ENCODE measurements at places on chromosomes 4 and X. TPM values are rescaled to one million over a fixed set of nuclear protein-coding genes. Genes with fewer than 3 reads are reported as not detected.

GRCh38 chr4:7808752-7809151 is 130.9 kb downstream of the AFAP1 start:
- DNase-seq, result no peak

DNA sequence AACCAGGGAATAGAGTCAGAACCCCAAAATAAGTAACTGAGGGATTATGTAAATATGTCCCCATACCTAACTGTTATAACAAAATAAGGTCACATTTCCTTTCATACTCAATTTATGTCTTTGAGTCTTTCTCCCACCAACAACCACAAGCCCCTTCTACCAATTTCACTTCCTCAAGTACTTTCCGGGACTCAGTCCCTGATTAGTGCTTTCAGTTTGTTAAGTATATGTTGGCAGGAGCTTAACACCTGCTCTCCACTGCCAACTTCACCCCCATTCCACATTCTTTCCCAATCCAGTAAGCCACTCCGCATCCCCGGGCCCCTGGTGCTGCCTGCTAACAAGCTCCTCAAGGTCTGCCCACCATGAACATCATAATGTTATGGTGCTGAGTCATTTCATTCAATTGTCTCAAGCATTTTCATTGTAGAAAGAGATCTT is 71.3 kb upstream of the SPRY1 start:
- no peak for DNase-seq

The REELD1 gene
- not detected for total RNA-seq

The PTCHD1 gene
- 8.6 TPM for total RNA-seq

- DNase-seq, result no peak
These were observed 105.6 kb downstream of the CBLL2 start for GRCh38 chrX:22378296-22378695.

The PARM1 gene
- total RNA-seq, result 7.3 TPM

- DNase-seq, result no peak
These were observed 1.5 kb downstream of the ASMTL start for GRCh38 chrX:1451251-1451660.

DNA sequence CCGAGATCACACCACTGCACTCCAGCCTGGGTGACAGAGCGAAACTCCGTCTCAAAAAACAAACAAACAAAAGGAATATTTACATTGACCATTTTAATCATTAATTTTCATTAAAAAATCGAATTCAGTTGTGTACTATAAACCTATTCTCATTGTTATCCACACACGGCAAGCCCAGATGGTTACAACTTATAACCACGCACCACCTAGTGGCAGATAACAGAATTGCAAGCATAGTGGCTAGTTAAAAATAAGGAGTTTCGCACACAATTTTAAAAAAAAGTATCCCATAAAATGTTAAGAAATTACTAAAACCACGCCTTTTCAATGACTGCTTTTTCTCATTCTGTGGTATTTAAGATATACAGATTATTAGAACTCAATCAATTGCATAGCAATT is 25.4 kb downstream of the MBNL3 start:
- no peak for DNase-seq

GRCh38 chr4:186078981-186079638 is 10.2 kb downstream of the TLR3 start:
- DNase-seq, result no peak

GRCh38 chrX:76253432-76253831 is 80.6 kb downstream of the PBDC1 start:
- peak; percentile 10 for DNase-seq

DNA sequence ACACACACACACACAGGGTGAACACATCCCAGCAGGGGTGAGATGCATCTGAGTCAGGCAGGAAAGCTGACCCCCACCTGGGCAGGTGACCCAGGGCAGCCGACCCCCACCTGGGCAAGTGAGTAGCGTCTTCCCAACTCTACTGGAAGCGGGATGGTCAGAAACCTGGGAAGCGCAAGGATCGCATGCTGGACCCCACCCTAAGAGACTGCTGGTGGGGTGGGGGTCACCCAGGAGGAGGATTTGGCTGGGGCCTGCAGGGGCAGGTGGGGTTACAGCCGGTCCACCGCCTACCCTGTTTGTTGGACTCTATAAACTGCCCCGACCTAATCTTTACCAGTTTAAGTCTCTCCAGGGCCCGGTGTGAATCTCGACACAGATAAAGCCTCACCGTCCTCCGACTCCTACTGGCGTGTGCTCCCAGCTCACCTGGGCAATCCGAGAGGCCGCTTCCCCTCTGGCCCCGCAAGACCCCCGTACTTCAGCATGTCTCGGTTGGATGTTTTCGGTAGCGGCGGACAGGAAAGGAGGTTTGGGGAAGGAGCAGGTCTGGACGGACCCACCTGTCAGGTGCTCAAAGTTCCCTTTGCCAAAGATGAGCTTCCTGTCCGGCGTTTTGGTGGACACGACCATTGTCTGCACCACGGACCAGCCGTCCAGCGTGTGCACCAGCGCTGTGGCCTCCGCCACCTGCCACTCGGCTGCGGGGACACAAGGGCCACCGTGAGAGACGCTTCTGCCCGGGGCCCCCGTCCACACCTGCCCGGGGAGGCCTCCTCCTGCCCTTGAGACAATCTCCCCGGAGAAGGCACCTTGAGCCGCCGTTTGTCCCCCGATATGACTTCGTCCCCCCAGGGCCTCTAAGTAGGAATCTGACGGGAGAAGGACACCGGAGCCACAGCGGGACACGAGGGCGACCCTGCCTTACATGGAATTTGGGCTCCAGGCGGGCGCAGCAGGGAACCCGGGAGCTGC is 2.0 kb downstream of the GTPBP6 start:
- no peak for DNase-seq

GRCh38 chrX:73289039-73289438 is 74.4 kb upstream of the NAP1L2 start:
- DNase-seq, result no peak

The SHROOM4 gene
- 1.6 TPM for total RNA-seq

DNA sequence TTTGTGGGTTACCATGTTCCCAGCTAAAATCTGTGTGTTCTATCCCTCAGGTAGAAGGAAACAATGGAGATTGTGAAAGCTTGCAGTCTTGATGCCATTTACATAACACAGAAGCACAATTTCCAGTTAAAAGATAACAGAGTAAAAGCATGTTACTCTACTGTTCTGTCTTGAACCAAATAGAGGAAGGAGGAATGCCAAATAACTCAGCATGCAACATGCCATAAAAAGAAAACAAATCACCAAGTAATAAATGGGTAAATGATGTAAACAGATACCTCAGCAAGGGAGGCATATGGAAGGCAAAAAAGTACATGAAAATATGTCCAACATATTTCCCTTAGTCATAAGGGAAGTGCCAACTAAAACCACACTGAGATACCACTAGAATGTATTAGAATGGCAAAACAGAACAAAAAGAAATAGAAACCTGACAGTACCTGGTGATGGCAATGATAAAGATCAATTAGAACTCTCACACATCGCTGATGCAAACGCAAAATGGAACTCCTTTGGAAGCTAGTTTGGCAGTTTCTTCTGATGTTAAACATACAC is 502.6 kb upstream of the HS3ST1 start:
- no peak for DNase-seq

The FOXR2 gene
- total RNA-seq, result under 0.01 TPM

The UNC5C gene
- 14.3 TPM for total RNA-seq

DNA sequence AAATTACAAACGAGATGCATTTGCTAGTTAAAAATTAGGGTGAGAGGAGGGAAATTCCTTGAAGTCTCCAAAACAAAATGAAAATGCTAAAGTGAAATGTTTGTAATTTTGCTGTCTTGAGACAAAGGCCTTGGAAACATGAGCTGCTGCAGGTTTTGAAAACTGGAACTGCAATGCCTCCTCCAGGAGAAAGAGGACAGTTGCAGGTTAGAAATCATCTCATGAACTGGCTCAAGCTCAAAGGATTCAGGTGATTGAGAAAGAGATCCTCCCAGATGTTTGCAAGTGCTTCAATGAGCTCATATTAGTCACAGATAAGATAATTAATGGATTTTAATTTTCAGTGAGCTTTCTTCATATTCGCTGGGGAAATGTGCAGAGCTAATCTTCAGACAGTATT is 32.4 kb downstream of the SMPX start:
- no peak for DNase-seq

- no peak for DNase-seq
These were observed 155.8 kb downstream of the PPARGC1A start for GRCh38 chr4:23734000-23734399.

DNA sequence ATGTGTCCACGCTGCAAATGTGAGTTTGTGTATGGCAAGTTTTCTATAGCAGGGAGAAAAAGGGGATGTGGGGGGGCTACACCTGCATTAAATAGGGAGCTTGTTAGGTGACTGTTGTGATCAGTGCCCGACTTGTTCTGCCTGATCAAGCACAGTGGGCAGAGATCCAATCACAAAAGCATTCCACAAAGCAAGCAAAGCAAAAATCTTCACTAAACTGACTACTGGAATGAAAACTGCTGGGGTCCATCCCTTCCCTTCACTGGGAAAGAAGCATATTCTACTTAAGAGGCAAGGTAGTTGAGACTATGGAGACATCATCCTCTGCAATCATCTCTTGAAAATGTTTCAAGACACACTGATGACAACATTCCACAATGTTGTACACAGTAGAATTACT is 5.2 kb downstream of the IRS4 start:
- no peak for DNase-seq

The S100G gene
- not detected for total RNA-seq

The VSIG4 gene
- total RNA-seq, result 15.1 TPM

DNA sequence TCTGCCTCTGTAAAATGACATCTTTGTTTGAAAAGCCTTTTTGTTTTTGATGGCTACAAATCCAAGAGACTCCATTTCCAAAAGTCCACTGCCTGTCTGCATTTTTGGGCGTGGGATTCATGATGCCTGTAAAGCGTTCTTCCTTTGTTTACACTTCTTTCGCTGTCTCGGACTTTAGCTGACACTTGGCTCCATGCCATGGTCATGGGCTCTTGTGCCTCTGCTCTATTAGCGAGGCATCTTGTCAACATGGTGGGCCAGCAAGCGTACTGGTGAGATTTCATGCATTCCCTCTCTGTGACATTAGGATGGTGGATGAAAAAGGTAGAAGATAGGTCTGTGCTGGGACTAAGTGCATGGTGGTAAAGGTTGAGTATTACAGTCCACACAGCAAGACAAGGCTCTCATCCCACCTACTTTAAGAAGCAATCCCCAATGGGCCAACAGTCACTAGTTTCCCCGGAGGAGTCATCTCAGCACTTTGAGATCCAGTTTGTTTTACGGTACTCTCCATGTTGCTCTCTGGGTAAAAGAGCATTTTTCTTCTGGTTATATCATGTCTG is 298.2 kb upstream of the KLF3 start:
- no peak for DNase-seq

- no peak for DNase-seq
These were observed 43.7 kb upstream of the GBA3 start for GRCh38 chr4:22648996-22649395.

- no peak for DNase-seq
These were observed 459.6 kb upstream of the ATOH1 start for GRCh38 chr4:93368968-93369367.
